CD4-positive, alpha-beta memory T cell (primary cell): ENCODE measurements at places on chromosomes 1 and 21. TPM values are rescaled to one million over a fixed set of nuclear protein-coding genes. Genes with fewer than 3 reads are reported as not detected.
A peak's percentile ranks its signal among the peaks of the same experiment; 100 is the strongest.

Gene MCM3AP
- 14.9 TPM for polyA plus RNA-seq

- DNase-seq: no peak
Observed at GRCh38 chr1:235035928-235036327, 92.7 kb downstream of the TOMM20 start.

DNA sequence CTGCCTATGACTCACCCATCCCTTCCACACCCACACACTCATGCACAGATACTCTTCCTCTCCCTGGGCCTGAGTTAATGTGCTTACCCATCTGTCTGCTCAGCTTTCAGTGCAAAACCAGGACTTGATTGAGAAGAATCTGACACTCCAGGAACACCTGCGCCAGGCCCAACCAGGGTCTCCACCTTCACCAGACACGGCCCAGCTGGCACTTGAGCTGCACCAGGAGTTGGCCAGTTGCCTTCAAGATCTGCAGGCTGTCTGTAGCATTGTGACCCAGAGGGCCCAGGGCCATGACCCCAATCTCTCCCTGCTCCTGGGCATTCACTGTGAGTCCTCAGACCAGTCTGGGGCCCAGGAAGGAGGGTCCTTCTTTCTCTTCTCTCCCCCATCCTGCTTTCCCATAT, 3.5 kb upstream of the SH3BGRL3 start:
- DNase-seq: no peak

DNA sequence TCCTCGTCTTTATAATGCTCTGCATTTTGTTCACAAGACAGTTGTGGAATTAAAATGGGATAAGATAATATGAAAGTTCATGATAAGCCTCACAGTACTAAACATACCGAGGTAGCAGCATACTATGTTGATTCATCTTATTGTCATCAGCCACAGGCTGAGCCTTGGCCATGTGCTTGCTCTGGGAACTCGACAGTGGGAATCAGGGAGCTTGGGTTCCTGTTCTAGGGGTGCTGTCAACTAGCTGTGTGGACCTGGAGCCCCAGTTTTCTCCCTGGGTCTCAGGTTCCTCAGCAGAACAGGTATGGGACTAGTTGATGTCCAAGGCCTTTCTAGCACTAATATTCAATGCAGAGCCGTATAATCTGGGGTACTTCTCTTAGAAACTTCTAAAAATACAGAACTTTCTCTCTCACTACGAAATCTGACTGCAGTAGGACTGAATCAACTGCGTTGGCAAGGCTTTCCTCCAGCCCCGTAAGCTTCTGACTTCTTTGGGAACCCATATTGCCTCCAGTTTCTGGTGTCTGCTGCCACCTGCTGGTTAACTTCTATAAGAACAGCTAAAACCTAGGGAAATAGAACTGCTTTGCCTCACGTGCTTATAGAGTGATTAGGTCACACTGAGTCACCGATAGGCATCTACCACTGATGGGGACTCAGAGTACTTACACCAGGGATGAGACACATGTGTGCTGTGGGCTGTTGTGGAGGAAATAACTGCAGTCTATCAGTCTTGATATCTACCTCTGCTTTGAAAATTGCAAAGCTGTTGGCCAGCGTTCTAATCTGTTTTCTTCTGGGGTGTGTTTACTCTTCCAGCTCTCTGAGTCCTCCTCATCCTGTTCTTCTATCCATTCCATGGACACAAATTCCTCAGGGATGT, 110.9 kb downstream of the RGL1 start:
- peak; percentile 80 for DNase-seq

- no peak for DNase-seq
Observed at GRCh38 chr1:100292711-100293110, 26.7 kb downstream of the RTCA start.

GRCh38 chr1:155640367-155640766, 30.3 kb downstream of the MSTO1 start:
- DNase-seq: no peak

Gene OR10J1
- not detected for polyA plus RNA-seq

DNA sequence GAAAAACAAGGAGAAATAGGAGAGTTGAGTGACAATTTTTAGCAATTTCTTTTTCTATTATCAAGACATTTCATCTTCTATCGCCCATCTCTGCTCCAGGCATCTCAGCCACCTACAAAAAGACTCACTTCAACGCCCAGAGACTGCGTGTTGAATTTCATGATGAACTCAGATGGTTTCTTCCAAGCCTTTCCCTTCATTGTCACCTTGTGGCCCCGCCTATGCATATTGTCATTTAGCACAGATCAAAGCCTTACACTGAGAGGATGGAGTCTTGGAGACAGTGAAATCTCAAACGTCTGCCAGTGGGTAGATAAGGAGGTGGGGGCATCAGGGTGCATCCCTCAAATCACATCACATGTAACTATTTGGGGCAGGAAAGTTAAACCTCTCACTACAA, 319.4 kb downstream of the SIPA1L2 start:
- DNase-seq: no peak

GRCh38 chr1:203860396-203861025, 888 bp upstream of the SNRPE start:
- DNase-seq: no peak

GRCh38 chr21:36461918-36462486, 17.9 kb downstream of the CLDN14 start:
- no peak for DNase-seq

DNA sequence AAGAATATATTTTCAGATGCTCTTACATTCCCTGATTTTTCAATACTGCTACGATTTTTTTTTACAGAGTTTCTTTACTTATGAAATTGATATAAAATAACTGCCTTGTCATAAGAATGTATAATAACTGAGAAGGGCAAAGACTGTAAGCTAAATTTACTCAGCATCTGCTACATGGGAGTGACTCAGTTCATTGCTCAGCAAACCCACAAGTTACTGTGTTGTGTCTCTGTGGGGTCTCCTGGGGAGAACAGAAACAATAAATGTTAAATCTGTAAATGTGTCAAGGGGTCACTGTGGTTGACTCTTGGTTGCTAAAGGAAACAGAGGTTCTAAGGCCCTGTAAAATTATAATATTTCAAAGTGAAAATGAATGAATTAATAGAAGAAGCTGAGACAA, 210.3 kb upstream of the CACYBP start:
- DNase-seq: no peak

DNA sequence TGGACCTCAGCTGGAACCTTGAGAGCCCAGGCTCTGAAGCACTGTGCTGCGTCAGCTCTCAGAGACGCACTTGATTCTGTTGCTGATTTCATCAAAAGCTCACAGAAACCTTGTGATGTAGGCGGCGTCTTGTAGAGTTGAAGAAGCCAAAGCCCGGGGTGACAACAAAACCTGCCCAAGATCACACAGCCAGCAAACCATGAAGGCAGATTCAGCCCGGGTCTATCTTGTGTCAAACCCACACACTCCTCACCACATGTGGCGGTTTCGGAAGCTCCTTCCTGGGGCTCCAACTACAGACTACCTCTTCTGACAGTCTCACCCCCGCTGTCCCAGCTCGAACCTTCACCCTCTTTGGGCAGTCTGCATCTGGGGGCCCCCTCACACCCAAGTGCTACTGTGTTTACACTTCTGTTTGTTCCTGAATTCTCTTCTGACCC, 50.4 kb downstream of the TENT5C start:
- DNase-seq: peak; percentile 87

DNA sequence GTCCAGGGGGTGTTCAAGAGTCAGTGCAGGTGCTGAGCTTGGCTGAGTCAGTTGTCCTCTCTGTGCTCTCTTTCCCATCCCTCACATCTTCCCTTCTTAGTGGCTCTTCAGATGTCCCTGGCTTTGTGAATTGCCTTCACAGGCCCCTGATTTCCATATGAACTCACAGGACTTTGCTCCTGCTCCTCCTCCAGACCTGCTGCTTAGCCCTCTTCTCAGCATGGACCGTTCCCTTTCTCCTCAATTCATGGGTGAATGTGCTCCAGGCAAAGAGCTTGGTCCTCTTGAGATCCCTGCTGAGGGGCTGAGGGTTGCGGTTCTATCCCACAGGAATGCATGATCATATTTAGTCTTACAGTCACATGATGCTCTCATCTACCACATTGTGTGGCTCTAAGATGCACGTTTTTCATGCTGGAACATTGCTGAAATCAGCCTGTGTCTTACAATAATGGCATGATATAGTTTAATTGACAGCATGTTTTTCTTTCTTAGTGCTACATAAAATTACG, 30.5 kb downstream of the CACNA1E start:
- DNase-seq: no peak

DNA sequence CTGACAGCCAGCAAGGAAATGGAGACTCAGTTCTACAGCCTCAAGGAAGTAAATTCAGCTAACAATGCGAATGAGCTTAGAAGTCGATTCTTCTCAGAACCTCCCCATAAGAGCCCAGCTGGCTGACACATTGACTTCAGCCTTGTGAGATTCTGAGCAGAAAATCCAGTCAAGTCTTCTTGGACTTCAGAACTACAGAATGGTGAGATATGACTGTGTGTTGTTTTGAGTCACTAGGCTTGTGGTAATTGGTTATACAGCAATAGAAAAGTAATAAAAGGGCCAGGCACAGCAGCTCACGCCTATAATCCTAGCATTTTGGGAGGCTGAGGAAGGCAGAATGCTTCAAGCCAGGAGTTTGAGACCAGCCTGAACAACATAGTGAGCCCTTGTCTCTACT, 161.8 kb upstream of the IVNS1ABP start:
- no peak for DNase-seq
